ENCODE measurements at places on chromosomes 11 and 22.

GRCh38 chr11:32184723-32185376, 94.0 kb downstream of the RCN1 start:
- no peak for DNase-seq

- DNase-seq = no peak
These were observed 18.9 kb upstream of the MTCH2 start for GRCh38 chr11:47661245-47661644.

DNA sequence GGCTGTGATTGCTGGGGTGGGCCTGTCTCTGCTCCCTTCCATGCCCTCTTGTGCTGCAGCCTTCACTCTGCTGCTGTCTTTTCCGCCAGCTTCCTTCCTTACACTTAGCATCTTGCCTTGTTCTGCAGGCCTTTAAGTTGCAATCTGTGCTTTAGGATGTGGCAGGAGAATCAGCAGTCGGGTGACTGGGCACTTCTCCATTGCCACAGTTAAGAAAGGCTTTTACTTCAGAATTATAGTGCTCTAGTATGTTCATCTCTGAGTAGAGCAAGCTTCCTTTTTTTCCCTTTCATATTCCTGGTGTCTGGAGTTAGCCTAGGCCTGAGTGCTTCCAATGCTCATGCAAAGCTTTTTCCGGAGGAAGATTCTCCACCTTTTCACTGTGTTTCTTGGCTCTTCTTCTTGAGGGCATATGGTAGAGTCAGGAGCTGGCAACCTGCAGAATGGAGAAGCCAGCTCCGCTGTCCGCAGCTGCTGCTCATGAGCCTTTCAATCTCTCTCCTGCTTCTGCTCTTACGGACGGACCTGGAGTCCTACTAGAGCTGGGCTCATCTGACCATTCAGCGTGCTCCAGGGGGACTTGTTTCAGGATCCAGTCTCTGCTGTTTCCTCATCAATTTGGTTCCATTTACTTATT, 20.2 kb downstream of the PPP6R2 start:
- DNase-seq = no peak

DNA sequence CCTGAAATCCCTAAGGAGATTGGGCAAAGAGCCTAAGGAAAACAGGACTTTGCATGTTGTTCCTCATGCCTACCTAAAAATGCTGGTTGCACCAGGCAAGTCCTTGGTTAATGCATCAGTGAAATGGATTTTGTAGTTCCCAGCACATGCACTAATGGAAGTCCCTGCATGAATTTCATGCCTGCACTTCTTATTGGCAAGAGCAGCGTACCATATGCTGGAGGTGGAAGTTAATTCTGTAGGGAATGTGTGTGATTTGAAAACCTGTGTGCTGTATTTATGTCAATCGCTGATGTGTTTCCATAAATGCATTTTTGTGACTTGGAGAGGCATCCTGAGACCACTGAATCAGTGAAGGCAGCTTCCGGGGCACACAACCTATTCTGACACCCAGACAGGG, 140.3 kb upstream of the MTNR1B start:
- DNase-seq = no peak

DNA sequence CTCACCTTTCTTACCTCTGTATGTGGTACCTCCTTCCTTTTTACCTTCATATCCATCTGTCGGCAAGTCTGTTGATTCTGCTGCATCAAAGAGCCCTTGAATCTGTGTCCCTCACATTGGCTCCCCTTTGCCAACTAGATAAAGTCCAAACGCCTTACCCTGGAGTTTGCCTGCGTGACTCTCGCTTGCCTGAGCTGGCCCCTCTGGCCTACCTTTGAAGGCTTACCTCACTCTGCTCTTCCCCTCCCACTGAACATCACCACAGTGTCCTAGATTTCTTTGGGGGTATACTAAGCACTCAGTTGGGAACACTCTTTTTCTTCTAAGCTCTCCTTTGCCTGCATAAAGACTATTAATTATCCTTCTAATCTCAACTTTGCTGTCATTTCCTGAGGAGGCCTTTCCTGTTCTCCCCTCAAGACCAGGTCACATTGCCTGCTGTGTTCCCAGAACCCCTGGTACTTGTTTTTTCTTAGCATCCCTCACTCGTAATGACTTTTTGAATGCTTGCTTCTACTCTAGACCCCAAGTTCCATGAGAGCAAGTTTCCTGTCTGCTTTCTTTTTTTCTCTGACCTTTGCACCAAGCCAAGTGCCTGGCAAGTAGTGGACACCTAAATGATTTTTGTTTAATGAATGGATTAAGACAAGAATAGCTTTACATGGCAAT, 67.8 kb upstream of the ADORA2A start:
- no peak for DNase-seq

- no peak for DNase-seq
These were observed 66.9 kb downstream of the BBOX1 start for GRCh38 chr11:27107548-27107947.
